ENCODE measurements at places on chromosomes 16 and 17.

- DNase-seq: no peak
These were observed 60.1 kb upstream of the MRTFB start for GRCh38 chr16:14011001-14011400.

DNA sequence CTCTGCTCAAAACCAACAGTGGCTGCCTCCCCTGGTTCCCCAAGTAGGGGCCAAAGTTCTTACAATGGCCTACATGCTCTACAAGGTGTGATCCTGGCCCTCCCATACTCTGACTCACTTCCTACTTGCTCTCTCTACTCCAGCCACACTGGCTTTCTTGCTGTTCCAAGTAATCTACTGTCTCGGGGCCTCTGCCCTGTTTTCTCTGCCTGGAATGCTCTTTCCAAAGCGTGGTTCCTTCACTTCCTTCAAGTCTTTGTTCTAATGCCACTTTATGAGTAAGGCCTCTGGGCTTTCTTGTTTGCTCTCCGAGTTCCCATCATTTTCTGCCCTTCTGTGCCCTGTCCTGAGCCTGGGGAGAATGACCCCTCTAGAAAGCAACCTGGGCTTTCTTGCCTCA, 4.1 kb upstream of the CDH3 start:
- no peak for DNase-seq

DNA sequence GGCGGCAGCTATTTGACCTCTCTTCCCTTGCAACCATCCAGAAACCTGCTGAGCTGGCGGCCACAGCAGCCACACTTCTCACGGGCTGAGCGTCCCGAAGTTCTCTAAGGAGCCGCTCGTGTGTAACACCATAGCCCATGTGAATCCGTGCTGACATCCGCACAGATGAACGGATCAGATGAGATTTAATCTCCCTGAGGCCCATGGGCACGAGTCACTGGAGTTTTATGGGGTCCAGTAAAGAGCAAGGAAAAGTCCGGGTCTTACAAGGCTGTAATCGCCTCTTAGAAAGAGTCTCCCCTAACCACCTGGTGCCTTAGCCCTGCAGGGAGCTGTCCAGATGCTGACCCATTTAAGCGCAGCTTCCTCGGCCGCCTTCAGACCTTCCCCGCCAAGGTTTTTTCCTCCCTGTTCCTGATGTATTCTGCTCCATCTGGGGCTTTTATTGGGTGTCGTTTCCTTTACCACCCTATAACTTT, 5.5 kb upstream of the CACNG5 start:
- DNase-seq: no peak

GRCh38 chr16:14275934-14276333, 204.8 kb downstream of the MRTFB start:
- no peak for DNase-seq

- no peak for DNase-seq
These were observed 357.6 kb downstream of the UTP18 start for GRCh38 chr17:51617986-51618385.

DNA sequence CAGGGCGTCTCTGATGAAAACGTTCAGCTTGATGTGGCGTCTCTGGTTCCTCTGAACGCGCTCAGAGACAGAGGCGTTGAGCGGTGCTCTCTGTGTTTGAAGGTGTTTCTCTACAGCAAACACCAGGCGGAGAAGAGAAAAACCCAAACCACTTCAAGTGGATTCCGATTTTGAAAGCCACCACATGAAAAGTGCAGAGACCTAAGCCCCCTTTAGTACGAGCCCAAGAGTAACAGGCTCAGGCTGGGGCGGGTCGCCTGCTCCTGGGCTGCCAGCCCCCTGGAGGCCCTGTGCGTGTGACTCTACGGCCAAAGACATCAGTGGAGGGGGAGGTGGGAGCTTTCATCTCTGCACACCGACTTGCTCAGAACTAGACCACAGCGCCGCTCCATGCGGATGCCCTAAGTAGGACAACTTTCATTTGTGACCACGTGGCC, 328.4 kb downstream of the MAF start:
- peak; percentile 16 for DNase-seq

GRCh38 chr17:17749921-17750320, 68.7 kb downstream of the RAI1 start:
- DNase-seq: no peak

GRCh38 chr17:81097134-81097942, 62.4 kb downstream of the BAIAP2 start:
- peak; percentile 47 for DNase-seq

DNA sequence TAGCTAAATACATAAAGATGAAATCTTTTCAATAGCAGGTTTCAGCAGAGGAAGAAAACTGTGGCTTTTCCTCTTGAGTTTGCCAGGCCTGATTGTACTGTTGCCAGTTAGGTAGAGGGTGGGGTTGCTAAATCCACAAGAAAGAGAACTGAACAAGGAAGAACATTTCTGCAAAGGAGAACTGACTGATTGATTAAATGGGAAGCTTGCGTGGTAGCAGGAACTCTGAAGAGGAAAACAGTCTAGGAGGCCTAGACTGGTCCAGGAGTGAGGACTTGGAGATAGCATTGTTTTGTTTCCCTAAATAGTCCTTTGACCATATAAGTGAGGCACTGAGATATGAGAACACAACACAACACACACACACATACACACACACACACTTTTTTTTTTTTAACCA, 18.8 kb downstream of the LRRC36 start:
- DNase-seq: no peak

- DNase-seq: no peak
These were observed 8.7 kb upstream of the UBE2G1 start for GRCh38 chr17:4375039-4375748.

DNA sequence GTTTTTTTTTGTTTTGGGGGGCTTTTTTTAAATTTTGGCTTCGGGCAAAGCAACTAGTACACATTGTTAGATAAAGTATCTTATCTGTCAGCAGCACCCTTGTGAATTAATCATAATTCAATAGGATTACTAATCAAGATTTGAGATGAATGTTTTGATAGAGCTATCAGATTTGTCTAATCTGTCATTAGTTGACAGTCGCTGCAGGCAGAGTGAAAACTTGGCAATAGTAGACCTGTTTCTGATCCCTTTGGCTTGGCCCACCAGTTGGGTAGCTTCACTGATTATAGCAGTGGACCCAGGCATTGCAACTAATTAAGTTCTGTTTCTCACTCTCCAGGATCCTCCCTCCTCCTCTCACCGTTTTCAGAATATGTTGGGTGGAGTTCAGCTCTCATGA, 258.6 kb downstream of the IRX3 start:
- DNase-seq: no peak

- DNase-seq: no peak
These were observed 52.3 kb downstream of the CYB5D2 start for GRCh38 chr17:4195306-4195705.

DNA sequence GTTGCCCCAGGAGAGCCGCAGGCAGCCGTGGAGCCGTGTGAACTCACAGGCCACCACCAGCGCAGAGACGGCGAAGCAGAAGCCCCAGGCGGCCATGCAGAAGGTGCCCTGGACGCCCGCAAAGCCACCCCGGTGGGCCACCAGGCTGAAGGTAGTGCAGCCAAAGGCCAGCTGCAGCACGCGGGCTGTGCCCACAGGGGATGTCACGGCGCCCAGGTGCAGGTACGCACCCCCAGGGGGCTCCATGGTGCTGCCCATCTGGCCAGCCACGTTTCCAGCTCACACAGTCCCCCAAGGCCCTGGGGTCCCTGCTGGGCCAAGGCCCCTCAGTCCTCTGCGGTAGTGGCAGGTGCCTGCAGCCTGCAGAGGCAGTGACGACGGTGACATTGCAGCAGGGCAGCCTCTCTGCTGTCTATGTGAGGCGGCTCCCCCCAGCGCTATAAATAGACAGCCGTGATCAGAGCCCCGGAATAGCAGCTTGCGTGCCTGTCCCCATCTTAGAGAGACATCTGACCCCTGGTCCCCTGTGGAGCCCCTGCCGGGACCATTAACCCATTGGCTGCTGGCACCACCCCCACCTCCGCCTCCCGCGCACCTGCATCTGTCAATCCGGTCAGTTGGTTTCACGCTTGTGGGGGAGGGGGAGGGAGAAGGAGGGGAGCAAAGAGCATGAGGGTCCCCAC, 4.5 kb upstream of the PYCR1 start:
- no peak for DNase-seq

GRCh38 chr16:73210084-73210483, 162.2 kb upstream of the ZFHX3 start:
- DNase-seq: no peak

- DNase-seq: no peak
These were observed 660 bp upstream of the PRRT2 start for GRCh38 chr16:29811170-29811895.

GRCh38 chr17:77254951-77255825, 114.4 kb downstream of the SEC14L1 start:
- DNase-seq: no peak

DNA sequence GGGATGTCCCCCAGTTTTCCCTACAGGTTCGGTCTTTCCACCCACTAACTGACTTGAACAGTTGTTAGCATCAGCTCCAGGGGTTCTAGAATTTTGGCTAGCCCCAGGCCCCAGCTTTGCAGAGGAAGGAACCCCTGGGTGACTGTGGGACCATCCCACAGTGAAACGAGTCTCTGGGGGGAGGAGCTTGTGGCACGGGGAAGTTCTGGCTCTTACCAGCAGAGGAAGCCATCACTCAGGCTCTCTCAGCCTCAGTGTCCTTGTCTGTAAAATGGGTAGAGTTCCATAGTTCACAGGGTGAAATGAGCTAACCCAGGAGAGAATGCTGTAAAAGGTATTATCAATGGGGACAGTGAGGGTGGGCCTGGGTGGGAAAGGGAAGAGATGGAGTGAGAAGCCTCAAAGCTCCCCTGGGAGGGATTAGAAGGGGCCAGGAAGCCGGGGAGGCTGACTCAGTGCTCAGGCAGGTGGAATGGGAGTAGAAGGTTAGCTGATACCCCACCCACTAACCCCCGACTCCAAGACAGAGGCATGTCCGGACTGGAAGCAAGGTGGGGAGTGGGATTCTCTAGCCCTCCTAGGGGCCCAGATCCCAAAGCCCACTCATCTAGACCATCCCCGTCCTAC, 30.9 kb upstream of the CDC42EP4 start:
- no peak for DNase-seq

- no peak for DNase-seq
These were observed 1.1 kb downstream of the TK2 start for GRCh38 chr16:66548868-66549267.

DNA sequence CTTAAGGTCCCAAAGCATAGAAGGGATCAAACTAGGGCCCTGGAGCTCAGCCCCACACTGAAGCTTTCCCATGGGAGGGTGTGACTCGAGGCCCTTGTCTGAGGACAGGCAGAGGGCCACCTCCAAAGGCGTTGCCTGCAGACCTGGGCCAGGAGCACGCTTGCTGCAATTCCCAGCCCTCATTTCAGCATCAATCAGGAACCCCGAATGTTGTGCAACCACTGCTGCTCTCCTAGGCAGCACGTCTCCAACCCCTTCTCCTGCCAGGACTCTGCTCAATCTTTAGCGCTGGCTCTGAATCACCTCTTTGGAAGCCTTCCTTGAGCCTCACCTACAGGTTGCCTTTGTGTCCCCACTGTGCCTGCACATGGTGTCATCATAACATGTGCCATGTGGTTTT, 14.0 kb upstream of the ATP2C2 start:
- DNase-seq: no peak

DNA sequence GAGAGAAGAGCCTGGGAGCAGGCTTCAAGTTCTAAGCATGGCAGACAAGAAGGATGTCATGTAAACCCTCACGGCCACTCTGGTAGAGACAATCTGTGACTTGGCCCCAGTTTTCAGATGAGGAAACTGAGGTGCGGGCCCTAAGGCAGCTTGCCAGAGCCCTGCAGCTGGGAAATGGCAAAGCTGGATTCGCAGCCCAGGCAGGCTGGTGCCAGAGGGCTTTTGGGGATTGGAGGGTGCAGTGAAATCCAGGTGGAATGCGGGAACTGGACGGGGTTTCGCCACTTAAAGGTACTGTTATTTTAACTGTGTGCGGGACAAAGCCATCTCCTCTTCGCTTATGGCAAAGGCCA, 477 bp upstream of the OSGIN1 start:
- DNase-seq: no peak

GRCh38 chr17:40686192-40686591, 17.4 kb downstream of the KRT24 start:
- no peak for DNase-seq

DNA sequence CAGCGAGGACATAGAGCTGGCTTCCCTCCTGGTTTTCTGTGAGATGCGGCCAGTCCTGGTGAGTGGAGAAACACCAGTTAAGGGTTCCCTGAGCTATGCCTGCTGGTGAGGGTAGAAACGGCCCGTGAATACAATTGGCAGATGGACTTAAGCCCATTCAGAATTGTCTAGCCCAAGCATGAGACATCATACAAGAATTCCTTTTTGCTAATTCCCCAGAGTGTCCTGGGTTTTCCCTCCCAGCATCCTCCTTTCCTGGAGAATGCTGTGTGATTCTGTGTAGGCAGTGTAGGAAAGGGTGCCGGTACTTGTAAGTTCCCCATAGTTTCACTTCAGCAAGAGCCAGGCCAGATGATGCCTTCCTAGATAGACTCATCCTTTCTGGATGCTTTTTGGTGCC, 65.1 kb downstream of the SDR42E1 start:
- DNase-seq: no peak

DNA sequence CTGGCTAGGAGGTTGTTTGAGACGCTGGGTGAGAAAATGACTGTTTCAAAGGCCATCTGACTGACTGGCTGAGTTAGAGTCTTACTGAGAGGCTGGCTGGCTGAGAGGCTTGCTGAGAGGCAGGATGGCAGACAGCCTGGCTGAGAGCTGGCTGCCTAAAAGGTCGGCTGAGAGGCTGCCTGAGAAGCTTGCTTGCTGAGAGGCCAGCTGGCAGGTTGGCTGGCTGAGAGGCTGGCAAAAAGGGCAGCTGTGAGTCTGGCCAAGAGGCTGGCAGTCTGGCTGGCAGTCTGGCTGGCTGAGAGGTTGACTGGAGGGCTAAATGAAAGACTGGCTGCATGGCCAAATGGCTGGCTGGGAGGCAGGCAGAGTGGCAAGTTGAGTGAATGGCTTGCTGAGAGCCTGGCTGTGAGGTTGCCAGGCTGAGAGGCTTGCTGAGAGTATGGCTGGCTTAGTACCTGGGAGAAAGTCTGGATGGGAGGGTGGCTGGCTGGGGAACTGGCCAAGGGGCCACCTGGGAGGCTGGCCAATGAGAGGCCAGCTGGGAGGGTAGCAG, 35.3 kb upstream of the ACSM2B start:
- DNase-seq: no peak

- DNase-seq: peak; percentile 41
These were observed at the start of gene SPNS2 for GRCh38 chr17:4498461-4499397. TSS of gene SPNS2 (plus strand) at chr17:4498881. CDS start at chr17:4499048, 167 bp downstream.

DNA sequence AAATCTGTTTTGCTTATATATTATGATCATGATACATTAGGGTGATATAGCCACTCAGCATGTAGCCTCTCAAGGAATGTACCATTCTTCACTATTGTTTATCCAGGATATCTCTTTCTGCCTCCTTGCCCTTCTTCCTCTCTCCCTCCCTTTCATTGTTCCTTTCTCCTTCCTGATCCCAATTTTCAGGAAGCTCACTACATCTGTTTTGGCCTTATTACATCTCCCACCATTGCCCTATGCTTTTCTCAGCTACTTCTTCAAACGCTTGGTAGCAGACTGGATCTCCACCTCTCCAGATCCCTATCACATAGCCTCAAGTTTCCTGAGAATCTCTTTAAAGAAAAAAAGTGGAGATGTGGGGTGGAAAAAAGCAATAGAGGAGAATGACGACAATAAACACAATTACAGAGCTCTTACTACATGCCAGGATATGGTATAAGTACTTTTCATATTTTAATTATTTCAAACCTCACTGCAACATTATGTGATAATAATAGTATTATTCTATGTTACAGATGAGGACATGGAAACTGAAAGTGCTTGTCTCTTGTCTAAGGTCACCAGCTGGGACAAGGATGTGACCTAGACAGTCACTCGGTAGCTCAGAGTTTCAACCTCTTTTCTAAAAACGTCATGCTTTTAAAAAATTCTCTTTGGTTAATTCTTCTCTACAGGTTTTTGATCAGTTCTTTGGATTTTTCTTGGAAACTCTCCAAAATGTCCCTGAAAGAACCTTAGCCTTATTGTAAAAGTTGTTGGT, 959.1 kb downstream of the CDH11 start:
- DNase-seq: no peak
